ENCODE measurements at places on chromosomes 3 and 15.

GRCh38 chr3:124456506-124456905, 273.7 kb upstream of the UMPS start:
- no peak for DNase-seq

GRCh38 chr3:66567077-66567476, 66.3 kb upstream of the LRIG1 start:
- DNase-seq, result no peak

DNA sequence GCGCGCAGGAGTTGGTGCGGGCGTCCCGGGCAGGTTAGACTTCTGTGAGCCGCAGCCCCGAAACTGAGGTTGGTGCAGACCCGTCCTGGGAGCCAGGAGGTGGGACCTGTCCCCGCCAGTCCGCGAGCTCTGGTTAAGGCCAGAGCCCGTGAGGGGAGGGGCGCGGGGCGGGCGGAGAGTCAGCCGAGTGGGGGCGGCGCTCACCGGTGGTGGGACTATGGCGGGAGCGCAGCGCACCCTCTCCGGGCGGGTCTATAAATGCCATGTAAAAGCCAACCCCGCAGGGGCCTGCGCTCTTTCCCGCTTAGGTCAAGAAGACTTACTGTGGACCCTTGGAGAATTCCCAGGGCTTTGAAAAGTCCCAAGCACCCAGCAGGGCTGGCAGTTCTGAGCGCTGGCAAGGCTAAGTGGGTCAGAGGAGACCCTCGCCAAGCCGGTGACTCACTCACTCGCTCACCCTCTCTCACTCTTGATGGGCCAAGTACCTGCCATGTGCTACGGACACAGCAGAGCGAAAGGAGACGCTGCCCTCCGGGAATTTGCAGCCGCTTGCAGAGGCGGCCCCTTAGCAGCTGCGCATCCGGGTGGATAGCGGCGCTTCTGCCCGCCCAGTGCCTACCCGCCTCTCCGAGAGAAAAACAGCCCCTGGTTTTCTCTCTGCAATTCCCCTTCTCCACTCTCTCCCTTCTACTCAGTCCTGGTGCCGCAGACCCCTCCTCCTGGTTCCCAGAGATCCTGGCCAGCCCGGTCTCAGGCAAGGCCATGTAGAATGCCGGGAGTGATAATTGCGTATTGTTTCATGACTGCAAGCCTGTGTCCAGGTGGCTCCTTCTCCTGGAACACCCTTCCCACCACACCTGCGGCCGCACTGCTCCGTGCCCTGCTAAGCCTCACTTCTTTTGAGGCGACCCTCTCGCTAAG, at the start of gene ALDH1L1:
ALDH1L1 (minus strand) TSS at position 110 of the 921 bp plus-strand sequence. CDS start 19,607 bp downstream, outside the sequence.
- no peak for DNase-seq

DNA sequence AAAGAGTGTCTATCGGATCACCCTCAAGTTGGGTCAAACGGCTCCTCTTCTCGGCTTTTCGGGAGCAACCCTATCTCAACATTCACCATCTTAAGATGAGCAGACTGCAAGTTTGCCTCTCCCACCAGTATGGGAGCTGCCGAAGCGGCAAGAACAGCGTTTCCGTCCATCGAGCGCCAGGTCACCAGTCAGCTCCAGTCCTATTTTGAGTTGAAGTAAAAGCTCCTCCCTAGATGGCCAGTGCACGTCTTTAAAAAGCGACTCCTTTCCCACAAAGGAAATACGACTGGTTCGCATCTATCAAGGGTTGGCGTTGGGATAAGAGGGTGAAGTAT, 369 bp upstream of the U2SURP start:
- peak; percentile 83 for DNase-seq

GRCh38 chr3:180626844-180627243, 24.9 kb downstream of the TTC14 start:
- no peak for DNase-seq

DNA sequence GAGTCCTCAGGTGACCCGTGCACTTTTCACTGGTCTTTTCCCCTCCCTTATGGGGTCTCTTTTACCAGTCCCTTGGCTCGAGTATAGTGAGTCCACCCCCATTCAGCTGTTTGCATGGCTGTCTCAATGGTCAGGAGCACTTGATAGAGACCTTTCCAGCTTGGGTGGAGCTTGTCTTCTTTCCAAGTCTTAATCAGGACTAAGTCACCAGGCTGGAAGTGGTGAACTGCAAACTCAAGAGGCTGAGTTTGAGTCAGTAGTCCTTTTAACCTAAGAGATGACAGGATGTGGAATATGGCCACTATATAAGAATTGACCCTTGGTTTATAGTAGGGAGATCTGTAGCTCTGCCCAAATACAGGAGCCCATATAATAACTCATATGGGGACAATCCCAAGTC, 279.7 kb downstream of the PYDC2 start:
- DNase-seq, result no peak

DNA sequence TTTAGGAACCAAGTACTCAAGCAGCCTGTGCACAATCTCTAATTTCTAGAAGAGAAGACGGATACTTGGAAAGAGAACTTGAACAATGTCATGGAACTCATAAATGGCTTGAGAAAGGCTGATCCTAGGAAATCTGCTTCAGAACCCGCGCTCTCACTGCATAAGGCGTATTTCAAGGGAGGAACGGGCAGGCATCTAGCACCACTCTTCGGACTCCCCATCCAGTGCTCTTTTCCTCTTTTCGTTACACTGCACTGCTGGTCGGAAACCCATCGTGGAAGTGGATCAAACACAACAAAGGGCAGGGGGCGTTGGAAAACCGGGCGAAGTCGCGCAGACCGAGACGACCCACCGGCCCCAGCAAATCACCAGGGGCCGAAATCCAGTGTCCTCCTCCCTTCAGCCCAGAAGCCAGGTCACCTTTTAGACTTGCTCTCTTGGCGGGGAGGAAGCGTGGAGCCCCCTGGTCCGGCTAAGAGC, 539 bp upstream of the TLNRD1 start:
- DNase-seq, result peak; percentile 39
